ENCODE measurements at places on chromosomes 3 and 15.

GRCh38 chr15:40160021-40160420 lies 848 bp upstream of the BUB1B start:
- no peak for DNase-seq

- DNase-seq, result peak; percentile 84
These were observed 18.9 kb downstream of the CX3CR1 start for GRCh38 chr3:39260957-39261356.

DNA sequence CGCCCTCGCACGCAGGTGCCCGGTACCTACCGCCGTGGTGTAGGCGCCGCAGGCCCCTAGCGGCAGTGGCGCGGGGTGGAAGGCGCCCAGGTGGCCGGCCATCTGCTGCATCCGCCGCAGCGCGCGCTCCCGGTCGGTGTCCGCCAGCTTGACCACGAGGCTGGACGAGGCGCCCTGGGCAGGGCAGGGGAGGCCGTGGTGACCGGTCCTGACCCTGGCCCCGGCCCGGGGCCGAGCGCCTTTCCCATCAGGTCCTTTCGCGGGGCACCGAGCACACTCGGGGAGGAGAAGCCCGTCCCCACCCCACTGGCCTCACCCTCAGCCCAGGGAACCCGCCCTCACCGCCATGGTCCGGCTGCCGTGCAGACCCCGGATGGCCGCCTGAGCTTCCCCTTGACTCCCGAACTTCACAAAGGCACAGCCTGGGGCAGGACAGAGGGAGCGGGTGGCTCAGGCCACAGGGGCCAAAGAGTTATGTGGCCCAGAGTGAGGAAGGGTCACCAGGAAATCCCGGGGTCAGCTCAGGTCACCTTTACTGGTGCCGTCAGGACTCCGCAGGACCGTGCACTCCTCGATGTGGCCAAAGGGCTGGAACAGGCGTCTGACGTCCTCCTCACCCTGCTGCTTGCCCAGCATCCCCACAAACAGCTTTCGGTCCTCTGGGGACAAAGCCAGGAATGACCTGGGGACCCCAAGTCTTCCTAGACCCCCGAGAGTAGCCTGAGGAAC lies 17.4 kb upstream of the PARP6 start:
- no peak for DNase-seq

DNA sequence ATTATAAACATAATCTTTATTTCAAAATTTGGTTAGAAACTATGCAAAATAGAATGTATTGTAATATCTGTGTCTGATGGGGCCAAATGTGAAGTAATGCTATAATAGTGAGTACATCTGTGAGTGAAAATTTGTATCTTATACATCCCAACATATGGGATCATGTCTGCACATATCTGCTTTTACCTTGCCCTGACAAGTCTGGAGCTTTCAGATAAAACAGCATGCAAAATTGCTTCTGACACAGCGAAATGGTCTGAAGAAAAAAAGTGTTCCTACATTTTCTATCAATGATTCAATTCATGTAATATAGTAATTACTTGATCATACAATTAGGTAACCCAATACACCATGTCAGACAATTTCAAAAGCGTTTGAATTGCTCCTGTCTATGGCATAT lies 58.1 kb upstream of the P3H2 start:
- DNase-seq, result no peak

GRCh38 chr3:70822669-70823068 lies 510.2 kb upstream of the MDFIC2 start:
- peak; percentile 19 for DNase-seq

GRCh38 chr3:170982733-170983132 lies 43.8 kb downstream of the SLC2A2 start:
- no peak for DNase-seq

DNA sequence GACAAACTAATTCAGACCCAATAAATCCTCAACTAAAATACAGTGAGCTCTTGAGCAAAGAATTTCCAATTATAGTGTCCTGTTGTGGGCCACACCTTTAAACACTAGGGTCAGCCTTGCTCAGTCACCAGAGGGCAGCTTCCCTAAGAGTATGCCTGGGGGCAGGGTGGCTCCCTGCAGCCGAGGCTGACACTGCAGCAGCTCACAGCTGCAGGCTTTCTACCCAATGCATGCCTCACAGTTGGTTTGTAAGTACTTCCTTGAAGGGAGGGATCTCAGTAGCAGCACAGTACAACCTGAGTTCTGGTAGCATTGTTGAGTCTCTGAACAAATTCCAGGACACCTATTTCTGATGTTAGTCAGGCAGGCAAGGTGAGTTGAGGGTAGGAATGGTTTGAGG lies 335.6 kb downstream of the TUSC7 start:
- peak; percentile 38 for DNase-seq

DNA sequence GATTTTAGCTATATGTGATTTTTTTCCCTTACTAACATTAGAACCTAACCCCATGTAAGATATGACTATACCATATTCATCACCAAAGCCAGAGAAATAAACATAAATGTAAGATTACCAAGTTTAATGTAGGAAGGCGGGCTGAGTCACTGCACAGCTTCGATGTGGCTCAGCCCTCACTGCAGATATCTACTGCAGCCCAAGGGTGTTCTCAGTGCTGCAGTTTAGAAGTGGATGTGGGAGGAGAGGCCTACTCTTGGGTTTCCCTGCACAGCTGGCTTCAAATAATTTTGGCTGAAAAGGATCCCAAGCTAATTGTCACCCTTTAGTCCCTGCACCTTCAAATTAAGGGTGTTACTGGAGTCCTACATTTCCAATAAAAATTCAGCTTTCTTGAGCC lies 9.3 kb downstream of the ARPP19 start:
- peak; percentile 38 for DNase-seq

- no peak for DNase-seq
These were observed 112.6 kb upstream of the RNF7 start for GRCh38 chr3:141625506-141625905.

DNA sequence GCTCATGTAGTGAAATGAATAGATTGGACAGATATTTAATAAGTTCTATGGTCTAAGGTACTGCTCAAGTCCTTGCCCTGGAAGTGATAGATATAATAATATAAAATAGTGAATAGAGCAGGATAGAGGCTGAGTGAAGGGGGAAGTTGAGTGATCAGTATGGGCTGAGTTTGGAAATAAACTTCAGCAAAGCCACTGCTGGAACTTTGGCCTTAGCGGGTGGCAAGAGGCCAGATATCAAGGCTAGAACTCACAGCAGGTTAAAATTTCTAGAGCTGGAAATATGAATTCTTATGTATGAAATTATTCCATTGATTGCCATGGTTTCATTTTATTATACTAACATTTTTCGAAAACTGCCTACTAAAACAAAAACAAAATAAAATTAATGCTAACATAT lies 267.6 kb upstream of the DPH6 start:
- DNase-seq, result no peak

DNA sequence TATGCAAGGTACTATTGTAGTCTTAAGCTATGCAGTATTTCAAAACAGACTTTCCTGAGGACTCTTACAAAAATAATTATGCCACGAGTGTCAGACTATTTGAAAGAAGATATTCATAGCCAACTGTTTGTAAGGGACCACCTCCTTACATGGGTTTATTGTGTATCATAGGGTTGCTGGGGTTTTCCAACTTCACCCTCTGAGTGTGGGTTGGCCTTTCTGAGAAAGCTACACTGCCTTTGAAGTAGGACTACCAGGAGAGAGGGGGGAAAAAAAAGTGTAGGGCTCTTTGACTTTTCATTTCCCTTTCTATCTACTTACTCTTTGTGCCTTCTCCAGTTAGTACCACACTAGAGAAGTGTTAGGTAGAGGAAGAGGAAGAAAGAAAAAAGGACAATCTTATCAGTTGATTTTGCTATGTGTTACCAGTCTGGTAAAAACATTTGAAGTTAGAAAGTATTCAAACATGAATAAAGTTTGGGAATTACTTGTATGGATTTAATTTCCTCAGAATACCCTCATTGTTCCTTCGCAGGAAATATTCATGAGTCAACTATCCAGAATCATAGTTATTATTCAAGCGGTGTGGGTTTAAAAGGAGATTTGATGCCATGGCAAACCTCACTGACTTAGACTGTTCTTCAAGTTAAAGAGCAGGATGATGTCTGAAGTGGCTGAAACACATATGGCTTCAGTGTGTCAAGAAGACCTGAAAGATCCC lies 329.3 kb upstream of the THBS1 start:
- no peak for DNase-seq

DNA sequence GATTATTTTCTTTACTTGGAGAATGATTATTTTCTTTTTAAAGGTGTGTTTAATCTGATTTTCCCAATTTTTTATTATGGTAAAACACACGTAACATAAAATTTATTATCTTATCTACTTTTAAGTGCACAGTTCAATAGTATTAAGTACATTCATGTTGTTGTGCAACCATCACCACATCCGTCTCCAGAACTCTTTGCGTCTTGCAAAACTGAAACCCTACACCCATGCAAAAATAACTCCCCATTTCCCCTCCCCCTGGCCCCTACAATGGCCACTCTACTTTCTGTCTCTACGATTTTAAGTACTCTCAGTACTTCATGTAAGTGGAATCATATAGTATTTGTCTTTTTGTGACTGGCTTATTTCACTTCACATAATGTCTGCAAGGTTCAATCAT lies 230.7 kb downstream of the SATB1 start:
- no peak for DNase-seq

DNA sequence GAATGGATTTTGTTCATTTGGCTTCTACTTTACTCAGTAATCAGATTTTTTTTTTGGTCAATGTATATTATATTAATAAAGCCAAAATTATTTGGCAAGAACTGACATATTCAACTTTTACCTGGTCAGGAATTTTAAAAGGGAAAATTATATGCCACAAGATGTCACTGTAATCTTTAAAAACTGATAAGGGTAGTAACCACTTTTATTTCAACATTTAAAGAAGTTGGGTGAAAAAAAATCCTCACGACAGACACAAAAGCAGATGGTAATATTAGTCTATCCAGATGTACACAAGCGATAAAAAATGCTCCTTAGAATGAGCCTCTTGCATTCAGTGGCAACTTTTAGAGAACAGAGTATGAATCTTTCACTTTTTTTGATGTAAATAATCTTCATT lies 101.9 kb downstream of the SERPINI1 start:
- no peak for DNase-seq

DNA sequence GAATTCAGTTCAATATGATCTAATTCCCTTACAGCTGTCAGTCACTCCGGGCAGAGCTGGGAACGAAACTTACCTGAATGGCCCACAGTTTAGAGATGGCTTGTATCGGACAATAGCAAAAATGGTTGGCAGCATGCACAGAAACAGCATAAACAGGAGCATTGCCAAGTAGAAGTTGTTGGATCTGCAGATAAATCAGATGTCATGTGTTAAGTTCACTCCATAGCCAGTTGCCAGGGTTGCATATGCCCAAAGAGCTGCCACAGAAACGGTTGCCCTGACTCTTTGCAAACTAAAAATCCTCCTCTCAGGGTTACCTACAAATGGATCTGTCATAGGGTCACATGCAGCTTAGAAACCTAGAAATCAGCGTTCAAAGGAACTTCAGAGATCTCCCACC lies 15.4 kb upstream of the STARD5 start:
- no peak for DNase-seq

DNA sequence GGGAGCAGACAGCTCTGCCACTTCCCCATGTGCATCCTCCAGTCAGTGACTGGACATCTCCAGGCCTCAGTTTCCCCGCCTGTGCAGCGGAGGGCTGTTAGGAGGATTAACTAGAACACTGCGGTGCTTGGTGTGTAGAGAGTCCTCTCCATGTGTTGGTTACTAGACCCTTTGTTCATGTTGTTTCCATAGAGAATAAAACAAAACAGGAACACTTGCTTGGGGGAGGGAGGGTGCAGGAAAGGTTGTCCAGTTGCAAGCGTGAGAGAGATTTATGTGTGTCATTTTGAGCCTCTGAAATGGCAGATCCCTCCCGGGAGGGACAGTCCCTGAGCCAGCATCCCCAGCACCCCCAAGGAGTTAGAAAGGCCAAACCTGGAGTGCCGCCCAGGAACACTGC lies 184.0 kb upstream of the LYSMD4 start:
- no peak for DNase-seq

DNA sequence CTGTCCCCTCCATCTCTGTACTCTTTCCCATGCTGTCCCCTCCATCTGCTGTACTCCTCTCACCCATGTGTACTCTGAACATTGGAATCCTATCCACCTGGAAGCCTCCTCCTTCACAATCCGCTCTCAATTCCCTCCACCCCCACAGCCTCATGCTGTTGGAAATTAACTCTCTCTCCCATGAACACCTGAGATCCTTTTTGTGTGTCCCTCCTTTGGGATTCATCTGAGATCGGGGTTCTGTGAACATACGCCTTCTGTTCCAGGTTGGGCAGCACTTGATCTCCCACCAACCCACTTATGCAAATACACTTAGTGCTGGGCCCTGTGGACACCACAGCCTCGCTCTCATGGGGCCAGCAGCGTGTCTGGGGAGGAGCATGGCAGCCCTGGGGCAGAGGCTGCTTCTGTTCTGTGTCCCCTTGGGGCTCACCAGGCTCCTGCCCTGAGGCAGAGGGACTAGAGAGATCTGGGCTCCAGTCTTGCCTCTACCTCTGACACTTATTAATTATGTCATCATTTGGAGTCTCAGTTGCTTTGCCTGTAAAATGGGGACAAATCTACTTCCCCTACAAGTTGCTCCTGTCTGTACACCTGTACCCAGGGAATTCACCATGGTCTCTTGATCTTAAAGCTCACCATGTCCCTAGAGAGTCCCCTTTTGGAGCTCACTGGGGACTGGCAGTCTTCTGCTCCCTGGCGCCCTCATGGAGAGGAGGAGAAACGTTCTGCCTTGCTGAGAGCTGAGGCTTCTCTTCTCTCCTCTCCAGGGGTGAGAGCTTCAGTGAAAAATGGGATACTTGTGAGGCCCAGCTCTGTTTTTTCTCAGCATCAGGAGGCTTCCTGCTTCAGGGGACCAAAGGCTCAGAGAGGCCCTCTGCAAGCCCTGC lies 42.7 kb downstream of the ITGA11 start:
- no peak for DNase-seq

DNA sequence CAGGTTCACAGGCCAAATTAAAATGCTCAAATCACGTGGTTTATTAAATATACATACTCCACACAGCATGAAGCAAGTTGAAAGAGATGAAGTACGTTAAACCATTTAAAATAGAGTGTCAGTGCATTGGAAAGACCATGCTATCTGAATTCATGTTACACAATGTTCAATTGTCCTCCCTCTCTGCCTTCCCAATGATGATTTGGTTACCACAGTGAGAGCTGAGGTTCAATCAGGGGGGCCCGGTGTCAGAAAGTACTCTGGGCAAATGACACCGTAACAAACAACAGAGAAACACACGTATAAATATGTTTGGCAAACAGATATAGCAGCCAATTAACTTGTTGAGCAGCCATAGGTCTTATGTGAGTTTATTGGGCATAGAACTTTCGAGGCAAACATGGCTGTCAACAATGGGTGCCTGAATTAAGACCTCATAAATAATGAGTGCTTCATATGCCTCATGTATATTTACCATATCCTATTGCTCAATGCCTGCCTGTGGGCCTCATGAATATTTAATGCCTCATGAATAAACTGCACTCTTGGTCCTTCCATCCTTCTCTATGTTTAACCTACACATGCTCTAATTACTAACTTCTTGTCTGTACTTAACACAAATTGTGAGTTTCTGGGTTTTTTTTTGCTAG lies 641.5 kb downstream of the PLOD2 start:
- DNase-seq, result no peak

DNA sequence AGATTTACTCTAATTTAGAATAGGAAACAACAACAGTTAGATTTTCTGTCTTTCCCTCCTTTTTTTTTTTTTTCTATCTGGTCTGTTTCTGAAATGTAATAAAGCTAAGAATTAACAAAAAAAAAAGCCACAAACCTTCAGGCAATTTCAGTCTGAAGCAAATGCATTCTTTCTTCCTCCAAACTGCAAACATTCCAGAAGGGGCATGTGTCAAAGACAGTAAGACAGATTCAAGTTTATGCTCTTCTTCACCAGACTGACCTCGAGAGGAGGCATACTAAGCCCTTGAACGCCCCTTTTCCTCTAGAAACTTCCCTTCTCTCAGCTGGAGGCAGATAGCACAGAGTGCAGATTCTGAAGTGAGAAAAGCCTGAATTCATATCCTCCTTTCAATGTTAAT lies 654.6 kb upstream of the LMCD1 start:
- no peak for DNase-seq

All from Ammon's horn (tissue), 1 donor.